K562 (cell line): ENCODE measurements at places on chromosomes 4 and X.

DNA sequence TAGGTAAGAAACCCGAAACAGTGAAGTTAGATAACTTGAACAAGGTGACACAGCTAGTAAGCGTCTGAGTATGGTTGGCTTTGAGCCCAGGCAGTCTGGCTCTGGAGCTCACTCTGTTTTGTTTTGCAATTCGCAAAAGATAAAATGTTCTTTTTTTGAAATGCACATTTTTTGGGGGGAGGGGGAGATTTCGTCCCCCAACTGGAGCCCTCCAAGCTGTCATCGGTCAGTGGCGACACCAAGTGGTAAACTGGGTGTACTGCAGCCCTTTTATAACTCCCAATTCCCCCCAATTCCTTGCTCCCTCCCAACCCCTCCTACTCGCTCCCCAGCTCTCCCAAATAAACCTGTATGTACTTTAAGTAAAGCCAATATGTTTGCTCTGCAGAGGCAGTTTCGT is 2.8 kb upstream of the CLCN5 start:
- DNase-seq = peak; percentile 56

DNA sequence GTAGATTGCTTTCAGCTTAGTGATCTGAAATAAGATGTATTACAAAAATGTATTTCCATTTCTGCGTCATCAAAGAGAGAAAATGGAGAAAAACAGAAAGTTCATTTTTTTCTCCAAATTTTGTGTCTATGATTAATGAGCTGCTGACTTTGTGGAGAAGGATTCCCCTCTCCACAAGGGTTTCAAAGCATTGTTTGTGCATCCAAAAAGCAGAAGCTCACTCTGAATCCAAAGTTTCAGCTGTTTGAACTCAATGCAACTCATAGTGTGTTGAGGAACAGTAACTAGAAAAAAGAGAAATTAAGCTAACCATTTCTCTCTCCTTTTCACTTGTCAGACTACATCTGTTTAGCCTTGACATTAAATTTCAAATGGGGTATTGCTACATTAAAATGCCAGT is 62.9 kb upstream of the SLC7A11 start:
- no peak for DNase-seq

DNA sequence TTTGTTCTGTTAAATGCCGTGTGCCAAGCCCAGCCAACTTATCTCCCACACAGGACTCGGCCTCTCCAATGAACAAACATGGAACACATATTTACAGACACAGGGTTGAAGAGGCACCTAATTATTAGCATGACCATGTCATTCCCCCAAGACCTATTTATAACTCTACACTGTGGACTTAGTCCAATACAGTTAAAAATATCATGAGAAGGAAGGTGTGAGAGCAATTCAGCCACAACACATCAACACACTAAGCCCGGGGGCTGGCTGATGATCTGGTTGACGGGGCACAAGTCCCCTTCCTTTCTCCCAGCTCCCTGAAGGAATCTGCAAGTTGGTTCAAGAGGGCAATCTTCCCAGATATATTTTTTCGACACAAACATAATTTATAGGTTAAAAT is 28.1 kb downstream of the MANBA start:
- no peak for DNase-seq

DNA sequence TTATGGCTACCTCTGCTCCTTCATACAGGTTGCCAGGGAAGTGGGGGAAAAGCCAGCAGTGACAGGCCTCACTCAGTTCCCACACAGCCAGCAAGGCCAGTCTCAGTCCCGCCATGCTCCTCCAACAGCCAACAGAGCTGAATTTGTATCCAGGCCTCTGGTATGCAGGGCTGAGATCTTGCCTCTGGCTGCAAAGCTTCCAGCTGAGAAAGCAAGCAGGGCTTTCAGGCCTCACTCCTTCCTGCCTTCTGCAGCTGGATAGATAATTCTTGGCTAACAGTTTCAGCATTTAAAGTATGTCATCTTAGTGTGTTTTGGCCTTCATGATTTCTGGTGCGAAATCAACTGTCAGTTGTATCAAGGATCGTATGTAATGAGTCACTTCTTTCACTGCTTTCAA is 103.6 kb downstream of the GNL3L start:
- DNase-seq = no peak

DNA sequence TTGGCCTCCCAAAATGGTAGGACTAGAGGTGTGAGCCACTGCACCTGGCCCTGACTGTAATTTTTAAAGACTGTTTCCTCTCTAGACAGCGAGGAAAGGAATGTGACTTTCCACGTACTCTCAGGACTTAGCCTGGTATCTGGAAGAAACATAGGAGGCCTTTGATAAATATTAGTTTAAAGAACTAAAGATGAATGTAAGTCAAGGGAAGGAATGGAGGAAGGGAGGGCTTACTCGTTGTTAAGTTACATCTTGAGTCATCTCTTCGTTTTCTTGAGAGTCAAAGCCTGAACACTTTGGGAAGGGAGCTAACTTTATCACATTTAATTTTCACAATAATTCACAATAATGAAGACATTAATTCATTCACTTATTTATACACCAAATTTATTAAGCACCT is 7.2 kb upstream of the LNX1 start:
- no peak for DNase-seq

DNA sequence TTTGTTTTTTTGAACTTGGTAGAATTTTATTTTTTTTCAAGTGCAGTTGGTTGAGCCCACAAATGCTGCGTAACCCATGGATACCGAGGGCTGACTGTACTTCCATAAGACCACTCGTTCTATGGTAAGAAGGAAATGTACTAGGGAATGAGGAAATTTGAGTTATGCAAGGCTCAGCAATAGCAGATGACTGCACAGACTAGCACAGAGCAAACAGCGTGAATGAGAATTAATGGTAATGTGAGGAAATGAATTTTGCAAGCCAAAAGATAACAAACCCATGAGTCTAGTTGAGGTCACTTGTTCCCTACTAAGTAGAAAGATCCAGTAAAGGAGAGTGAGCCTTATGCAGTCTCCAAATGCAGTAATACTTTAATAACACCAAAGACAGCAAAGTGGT is 17.4 kb downstream of the GSPT2 start:
- DNase-seq = no peak

GRCh38 chr4:73703320-73703719 is 37.0 kb upstream of the CXCL8 start:
- peak; percentile 67 for DNase-seq

- no peak for DNase-seq
Observed at GRCh38 chrX:67734111-67734753, 190.4 kb downstream of the AR start.

DNA sequence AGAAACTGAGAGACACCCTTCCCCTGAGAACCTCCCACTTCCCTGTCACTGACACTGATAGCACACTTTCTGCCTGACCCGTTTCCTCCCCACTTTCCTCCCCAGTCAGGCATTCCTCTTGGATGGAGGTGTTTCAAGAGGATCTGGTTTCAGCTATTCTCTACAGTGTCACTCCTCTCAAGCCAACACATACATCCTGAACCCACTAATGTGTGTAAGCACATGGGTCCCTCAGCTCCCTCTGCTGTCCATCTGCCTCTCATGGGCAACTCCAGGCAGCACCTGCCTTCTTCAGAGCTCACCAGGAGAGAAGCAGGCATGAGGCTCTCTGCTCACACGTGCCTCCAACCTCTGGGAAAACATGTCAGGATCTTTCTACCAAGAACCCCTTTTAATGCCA is 207.6 kb downstream of the NAF1 start:
- no peak for DNase-seq

DNA sequence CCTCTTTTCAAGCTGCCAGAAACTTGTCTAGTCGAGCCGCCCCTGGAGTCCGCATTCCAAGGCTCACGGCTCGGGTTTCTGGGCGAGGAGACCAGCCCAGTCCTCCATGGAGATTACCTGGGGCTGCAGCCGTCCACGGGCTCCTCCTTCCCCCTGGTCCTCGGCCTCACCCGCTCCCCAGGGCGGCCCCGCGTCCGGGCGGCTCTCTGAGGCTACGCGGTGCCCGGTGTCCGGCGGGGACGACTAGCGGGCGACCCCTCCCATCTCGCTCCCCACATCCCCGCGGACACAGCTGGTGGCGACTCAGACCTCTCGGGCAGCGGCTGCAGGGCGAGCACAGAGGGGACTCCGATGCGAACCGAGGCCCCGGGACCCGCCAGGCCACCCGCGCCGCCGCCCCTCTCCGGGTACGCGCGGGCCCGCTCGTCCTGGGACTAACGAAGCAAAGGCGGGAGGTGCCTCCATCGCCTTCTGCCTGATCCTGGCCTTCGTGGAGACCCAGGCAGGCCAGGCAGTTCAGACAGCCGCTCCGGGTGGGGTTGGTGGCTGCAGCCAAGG is 159.4 kb downstream of the TRAM1L1 start:
- no peak for DNase-seq

GRCh38 chr4:13174001-13174400 is 310.1 kb downstream of the RAB28 start:
- DNase-seq = no peak

DNA sequence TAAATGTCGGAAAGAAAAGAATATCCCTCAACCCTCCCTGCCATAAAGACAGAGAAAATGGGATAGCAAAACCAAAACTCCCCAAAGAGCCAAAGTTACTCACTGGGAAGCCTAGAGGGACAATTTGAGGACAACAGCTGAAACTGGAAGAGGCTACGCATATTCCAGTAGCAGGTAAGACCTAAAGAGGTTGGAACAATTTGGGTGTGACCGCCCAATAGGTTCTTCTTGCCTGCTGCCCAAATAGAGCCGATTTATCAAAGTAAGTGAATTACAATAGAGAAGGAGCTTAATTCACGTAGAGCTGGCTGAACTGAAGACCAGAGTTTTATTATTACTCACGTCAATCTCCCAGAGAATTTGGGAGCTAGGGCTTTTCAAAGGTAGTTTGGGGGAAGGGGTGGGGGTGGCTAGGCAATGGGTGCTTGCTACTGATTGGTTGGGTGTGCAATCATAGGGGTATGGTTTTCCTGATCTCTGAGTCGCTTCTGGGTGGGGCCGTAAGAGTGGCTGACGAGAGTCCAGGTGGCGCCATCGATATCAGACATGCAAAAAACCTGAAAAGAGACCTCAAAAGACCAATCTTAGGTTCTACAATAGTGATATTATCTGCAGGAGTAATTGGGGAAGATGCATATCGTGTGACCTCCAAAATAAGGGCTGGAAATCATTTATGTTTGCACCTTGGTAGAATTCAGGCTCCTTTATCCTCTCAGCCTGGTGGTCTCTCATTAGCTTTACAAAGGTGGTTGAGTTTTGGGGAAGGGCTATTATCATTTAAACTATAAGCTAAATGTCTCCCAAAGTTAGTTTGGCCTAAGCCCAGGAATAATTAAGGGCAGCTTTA is 39.0 kb upstream of the SLC7A3 start:
- peak; percentile 77 for DNase-seq

- no peak for DNase-seq
Observed at GRCh38 chrX:23792861-23793553, 10.0 kb downstream of the SAT1 start.

GRCh38 chr4:84312426-84313012 is 186.6 kb downstream of the NKX6-1 start:
- no peak for DNase-seq

- DNase-seq = no peak
Observed at GRCh38 chr4:7661846-7662506, 227.2 kb upstream of the PSAPL1 start.

GRCh38 chrX:66915893-66916292 is 277.0 kb upstream of the EDA2R start:
- no peak for DNase-seq

GRCh38 chr4:166277853-166278252 is 404.8 kb downstream of the TLL1 start:
- DNase-seq = no peak

- DNase-seq = peak; percentile 39
Observed at GRCh38 chr4:67087897-67088296, 457.4 kb downstream of the CENPC start.

DNA sequence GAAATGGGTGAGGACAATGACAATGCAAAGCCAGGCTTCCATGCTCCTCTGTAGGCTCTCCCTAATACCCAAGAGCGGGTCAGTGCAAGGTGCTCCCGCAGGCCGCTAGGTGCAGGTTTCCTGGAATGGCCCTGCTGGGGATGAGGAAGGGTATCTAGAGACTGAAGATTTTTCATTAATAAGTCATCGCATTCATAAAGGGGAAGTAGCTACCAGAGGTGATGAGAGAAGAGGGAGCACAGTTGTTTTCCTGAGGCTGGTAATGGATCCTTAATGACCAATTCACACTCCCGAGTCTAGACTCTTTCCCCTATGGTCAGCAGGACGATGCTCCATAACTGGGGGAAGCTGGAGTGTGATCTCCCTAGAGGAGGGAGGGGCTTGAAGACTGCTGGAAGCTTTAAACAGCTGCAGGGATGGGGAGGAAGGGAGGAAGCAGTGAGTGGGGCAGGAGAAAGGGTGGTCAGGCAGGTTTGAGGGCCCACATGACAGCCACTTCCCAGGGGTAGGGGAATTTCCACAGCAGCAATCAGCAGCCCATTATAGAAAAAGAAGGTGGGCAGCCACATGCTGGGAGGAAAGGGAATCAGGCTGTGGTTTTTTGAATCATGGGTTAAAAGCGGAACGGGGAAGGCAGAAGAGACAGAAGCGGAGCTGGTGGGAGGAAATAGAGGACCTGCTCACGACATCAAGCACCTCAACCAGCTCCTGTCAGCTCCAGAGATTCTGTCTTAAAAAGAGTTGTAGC is 10.2 kb upstream of the ATP6AP2 start:
- no peak for DNase-seq

DNA sequence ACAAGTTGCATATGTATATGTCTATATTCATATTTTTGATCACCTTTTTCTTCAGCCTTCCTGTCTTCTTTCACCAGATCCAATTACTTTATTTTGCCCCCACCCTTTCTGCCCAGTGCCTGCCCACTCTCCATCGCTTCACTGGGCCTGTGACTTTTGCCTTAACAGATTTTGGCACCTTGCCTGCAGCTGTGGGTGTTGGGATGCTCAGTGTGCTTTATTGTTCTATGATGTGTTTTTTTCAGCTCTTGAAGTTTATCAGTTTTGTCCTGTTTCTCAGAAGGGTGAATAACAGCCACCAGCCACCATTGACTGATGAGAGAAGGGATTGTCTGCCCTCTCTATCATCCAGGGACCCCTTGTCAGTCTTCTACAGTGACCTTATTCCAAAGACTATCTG is 77.2 kb upstream of the GALNT7 start:
- peak; percentile 64 for DNase-seq
